ENCODE measurements at places on chromosomes 16 and 17.
A peak's percentile ranks its signal among the peaks of the same experiment; 100 is the strongest.

DNA sequence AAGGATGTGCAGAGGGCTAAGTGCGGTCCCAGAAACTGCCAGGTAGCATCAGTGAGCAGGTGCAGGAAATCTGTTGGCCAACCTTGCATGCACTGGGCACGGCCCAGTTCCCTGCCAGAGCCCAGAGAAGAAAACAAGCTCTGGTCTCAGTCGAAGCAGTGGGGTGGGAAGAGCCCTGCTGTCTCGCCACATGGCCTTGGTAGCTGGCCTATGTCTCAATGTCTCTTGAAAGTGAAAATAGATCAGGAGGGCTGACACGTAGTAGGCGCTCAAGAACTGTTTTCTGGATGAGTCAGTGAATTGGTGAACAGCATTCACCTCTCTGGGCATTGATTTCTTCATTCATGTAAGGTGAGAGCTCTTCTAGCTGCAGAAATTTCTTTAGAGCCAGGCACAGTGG is 90.4 kb downstream of the MARF1 start:
- DNase-seq: peak; percentile 42

DNA sequence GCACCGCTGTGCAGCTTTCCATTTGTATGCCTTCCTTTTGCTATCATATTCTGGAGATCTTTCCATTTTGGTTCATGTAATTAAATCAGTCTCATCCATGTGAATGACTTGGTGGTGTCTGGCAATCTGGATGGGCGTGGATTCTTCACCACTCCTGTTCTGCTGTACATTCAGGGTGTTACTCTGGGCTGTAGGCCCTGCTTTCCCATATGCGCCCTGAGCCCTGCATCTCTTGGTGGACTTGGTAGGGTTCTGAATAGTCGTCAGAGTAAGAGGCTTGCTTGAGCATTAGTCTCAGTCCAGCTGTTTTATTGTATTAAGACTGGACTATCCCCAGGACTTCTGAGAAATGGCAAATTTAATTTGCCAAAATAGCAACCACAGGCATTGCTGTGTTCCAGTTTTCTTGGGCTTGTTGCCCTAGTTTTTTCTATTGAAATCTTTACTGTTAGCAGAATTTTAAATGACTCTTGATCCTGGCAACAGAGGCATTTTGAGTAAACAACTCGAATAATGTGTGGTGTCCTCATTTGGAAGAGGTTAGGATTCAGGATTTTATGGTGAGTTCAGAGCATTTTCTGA is 14.9 kb downstream of the BANP start:
- no peak for DNase-seq

- no peak for DNase-seq
These were observed 72.8 kb upstream of the ATF7IP2 start for GRCh38 chr16:10312784-10313724.

GRCh38 chr17:82743344-82744219 is 8.2 kb downstream of the FN3K start:
- DNase-seq: no peak

DNA sequence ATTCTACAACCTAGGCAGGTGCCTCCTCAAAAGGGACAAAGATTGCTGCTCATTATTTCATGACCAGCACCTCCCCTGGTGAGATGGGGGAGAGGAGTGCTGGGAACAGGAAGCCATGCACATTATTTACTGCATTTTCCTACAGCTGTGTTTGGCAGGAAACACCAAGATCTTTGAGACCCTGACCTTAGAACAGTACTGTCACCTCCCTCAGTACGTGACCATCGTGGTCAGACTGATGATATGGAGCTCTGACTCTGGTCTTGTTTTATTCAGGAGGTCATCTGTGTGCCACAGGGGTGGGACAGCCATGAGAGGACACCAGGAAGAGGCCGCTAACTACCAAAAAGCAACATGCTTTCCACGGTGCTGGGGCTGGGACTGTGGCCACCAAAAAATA is 37.4 kb downstream of the USP22 start:
- DNase-seq: no peak
